Activated CD8-positive, alpha-beta memory T cell treated with anti-CD3 and anti-CD28 coated beads for 4 hours (primary cell): ENCODE measurements at places on chromosomes 1 and 21.

- no peak for DNase-seq
Measured at GRCh38 chr21:16095005-16095404, 365.2 kb downstream of the USP25 start.

DNA sequence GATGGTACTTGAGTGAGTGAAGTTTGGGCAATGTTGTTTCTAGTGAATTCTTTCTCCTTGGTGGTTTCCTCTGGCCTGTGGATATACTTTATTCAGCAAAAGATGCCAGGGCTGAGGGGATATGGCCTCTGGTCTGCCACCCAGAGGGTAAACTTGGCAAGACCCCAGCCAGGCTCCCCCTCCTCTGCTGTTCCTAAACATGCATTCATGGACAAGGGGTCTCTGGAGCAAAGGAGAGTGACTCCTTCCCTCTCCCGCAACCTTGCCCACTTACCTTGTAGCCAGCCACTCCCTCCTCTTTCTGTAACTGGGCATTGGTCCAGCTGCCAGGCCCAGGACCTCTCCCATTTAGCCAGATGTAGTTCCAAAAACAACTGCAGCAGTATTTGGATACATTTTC is 43.8 kb downstream of the RUNX3 start:
- DNase-seq: no peak

- no peak for DNase-seq
Measured at GRCh38 chr1:97489834-97490233, 431.0 kb downstream of the DPYD start.

- no peak for DNase-seq
Measured at GRCh38 chr1:153678519-153679336, at the start of gene NPR1. Gene NPR1 (plus strand): TSS chr1:153678688. CDS start chr1:153679109, 421 bp downstream.

DNA sequence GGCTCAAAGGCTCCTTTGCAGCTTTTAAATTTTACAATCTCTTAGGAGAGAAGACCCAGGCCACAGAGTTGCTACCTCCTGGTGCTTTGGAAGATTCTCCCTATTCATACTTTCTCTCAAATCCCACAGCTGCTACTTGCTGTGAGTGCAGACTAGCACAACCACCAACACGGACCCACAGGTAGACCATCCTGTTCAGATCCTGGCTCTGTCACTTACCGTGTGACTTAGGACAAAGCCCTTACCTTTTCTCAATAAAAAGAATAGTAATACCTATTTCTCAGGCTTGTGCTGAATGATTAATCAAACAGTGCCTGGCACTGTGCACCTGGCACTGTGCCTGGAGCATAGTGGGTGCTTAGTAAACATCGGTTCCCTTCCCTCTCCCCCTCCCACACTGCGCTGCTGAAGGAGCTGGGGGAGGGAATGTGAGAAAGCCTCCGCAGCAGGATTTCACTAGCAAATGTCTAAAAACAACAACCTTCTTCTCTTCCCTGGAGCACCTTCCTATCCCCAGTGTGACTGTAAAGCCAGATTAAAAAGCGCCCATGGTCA is 81.7 kb downstream of the PGM1 start:
- no peak for DNase-seq

GRCh38 chr1:15261155-15262002 is 14.4 kb downstream of the FHAD1 start:
- peak; percentile 12 for DNase-seq
